ENCODE measurements at places on chromosomes 7 and 10. TPM values are rescaled to one million over a fixed set of nuclear protein-coding genes. Genes with fewer than 3 reads are reported as not detected.

The GPER1 gene
- polyA plus RNA-seq, result 6.7 TPM

The TRPV5 gene
- polyA plus RNA-seq, result 1.6 TPM

DNA sequence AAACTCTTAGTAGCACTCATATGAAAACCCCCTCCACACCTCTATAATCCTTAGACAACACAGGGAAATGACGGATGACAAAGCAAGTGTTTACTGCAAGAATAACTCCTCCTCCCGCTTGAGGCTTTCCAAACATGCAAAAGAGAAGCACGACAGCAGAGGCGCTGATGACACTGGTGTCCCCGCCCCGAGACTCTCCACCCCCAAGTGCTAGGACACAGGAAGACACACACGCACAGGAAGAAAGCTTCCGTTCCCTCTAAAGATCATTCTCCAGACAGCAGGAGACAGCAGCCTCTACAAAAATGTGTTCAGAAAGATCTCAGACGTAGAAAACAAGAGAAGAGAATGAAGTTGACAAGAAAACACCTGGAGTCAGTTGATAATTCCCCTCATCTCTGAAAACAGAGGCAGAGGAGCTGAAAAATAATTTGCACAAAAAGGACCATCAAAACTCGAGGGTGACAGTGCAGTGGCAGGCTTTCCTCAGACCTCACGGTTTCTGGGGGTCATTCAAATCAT is 90.2 kb downstream of the DLG5 start:
- DNase-seq, result no peak

DNA sequence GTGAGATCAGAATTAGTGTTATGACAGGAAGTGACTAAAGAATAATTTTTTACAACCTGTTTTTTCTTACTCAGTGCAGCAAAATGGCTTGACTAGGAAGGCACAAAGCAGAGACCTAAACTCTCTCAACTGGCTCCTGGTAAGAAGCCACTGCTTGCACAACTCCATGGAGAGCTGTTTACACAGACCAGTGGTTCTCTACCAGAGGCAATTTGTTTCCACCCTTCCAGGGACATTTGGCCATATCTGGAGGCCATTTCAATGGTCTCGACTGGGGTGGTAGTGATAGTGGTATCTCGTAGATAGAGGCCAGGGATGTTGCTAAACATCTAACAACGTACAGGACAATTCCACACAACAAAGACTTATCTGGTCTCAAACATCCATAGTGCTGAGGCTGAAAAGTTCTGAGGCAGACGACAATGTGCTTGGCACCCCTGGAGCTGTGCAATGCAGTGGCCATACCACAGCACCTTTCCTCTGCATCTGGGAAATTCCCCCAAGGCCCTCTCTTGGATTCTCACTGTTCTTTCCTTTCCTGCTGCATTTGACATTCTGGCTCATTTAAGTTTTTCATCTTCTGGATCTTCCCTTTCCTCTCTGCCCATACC is 105.4 kb upstream of the LAMB4 start:
- no peak for DNase-seq

All from renal pelvis (tissue), 12 donors.